ENCODE measurements at places on chromosomes 12 and 14. TPM values are rescaled to one million over a fixed set of nuclear protein-coding genes. Genes with fewer than 3 reads are reported as not detected.

The KRT3 gene
- total RNA-seq = 0.05 TPM

The PPFIA2 gene
- not detected for total RNA-seq

The NTF3 gene
- not detected for total RNA-seq

The PLEKHH1 gene
- 4.5 TPM for total RNA-seq

The GPRC5D gene
- total RNA-seq = not detected

The TMPRSS12 gene
- total RNA-seq = not detected

The RARG gene
- 29.4 TPM for total RNA-seq

The ADCY4 gene
- not detected for total RNA-seq

The ARMH4 gene
- total RNA-seq = 0.50 TPM

The ASB2 gene
- total RNA-seq = 4.1 TPM

The TOMM20L gene
- total RNA-seq = not detected

The AMIGO2 gene
- 163 TPM for total RNA-seq

The CCNB1IP1 gene
- 58.5 TPM for total RNA-seq

The GLI1 gene
- 13.8 TPM for total RNA-seq

The LHX5 gene
- not detected for total RNA-seq

The SPTB gene
- 0.80 TPM for total RNA-seq

The LMNTD1 gene
- total RNA-seq = not detected

The KLRC2 gene
- total RNA-seq = 1.5 TPM

The KRT78 gene
- total RNA-seq = not detected

Data from A549 treated with DMSO at 1 μM for 4 hours (cell line).